ENCODE measurements at places on chromosomes 6 and 20.
A peak's percentile ranks its signal among the peaks of the same experiment; 100 is the strongest.

GRCh38 chr6:134787261-134787877 is 162.5 kb downstream of the ALDH8A1 start:
- no peak for DNase-seq

- DNase-seq, result no peak
Measured at GRCh38 chr6:79421707-79422484, 115.3 kb downstream of the LCA5 start.

DNA sequence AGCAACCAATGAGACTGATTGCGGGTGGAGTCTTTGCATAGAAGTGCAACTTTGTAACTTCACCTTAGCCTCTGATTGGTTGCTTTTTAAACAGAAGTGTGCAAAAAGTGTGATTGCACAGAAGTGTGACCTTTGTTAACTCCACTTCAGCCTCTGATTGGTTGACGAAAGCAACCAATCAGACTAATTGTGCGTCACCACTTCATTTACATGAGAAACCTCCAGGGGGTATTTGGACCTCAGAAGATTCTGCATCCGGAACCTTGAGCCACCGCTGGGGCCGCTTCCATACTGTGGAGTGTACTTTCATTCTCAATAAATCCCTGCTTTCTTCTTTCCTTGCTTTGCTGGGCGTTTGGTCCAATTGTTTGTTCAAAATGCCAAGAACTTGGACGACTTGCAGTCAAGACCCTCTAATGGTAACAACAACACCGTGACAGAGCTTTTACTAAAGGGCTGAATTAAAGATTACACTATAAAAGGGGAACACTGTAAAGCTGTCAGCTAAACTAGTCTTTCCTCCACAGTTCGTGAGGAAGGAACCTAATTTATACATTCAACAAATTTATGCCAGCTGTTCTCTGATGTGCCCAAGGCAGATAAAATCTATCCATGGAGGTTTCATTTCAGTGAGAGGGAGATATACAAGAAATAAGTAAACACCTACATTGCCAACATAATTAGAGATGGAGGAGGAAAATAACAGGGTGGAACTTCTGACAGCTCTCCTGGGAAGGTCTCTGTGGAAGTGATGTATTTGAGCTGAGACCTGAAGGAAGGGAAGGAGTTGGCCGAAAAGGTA is 1.4 kb upstream of the HECA start:
- DNase-seq, result no peak

- DNase-seq, result no peak
Measured at GRCh38 chr20:20184149-20184548, 131.8 kb downstream of the CFAP61 start.

GRCh38 chr20:37759761-37760209 is 66.0 kb downstream of the CTNNBL1 start:
- DNase-seq, result no peak

DNA sequence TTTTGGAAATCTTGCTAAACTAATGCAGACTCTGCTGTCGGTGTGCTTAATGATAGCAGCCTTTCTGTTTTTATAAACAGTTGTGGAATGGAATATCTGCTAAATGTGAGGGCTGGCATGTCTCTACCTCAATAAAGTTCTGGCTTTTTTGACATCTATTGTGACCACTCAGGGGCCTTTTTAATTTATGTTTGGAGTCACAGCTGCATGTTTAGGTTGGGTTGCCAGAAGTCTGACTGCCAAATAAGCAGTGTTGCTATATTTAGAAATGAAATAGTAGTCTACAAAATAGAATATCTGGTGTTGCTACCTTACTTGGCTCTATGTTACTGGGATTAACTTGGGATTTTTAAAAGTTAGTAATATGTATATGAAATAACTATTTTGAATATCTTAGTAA is 125.1 kb upstream of the LOC128125822 start:
- DNase-seq, result no peak

GRCh38 chr6:164286011-164286410 is 871.5 kb downstream of the QKI start:
- no peak for DNase-seq

- no peak for DNase-seq
Measured at GRCh38 chr6:45837541-45838200, 178.0 kb downstream of the CLIC5 start.

GRCh38 chr6:16995511-16996250 is 106.2 kb upstream of the STMND1 start:
- DNase-seq, result no peak

DNA sequence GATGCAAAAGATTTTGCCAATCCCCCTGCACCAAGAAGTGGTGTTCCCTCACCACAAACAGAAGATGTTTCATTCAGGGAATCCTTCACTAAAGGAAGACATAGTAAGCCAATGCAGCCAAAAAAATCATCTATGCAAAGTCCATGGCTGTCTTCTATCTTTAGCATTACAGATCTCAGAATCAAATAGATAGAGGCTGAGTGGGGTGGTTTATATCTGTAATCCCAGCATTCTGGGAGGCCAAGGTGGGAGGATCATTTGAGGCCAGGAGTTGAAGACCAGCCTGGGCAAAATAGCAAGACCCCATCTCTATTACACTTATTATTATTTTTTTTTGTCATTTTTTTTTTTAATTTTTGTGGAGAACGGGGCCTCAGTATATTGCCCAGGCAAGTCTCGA is 32.9 kb upstream of the ZNF217 start:
- no peak for DNase-seq

- peak; percentile 52 for DNase-seq
Measured at GRCh38 chr6:43772681-43773049, 2.7 kb downstream of the VEGFA start.

- no peak for DNase-seq
Measured at GRCh38 chr6:133467231-133467981, 226.2 kb downstream of the EYA4 start.

GRCh38 chr20:54680872-54681619 is 205.7 kb downstream of the DOK5 start:
- peak; percentile 30 for DNase-seq

GRCh38 chr6:33592595-33593413 is 12.7 kb upstream of the BAK1 start:
- peak; percentile 86 for DNase-seq

- no peak for DNase-seq
Measured at GRCh38 chr6:21823371-21823770, 229.8 kb downstream of the SOX4 start.

- no peak for DNase-seq
Measured at GRCh38 chr6:159493898-159494585, 199.0 kb downstream of the SOD2 start.

DNA sequence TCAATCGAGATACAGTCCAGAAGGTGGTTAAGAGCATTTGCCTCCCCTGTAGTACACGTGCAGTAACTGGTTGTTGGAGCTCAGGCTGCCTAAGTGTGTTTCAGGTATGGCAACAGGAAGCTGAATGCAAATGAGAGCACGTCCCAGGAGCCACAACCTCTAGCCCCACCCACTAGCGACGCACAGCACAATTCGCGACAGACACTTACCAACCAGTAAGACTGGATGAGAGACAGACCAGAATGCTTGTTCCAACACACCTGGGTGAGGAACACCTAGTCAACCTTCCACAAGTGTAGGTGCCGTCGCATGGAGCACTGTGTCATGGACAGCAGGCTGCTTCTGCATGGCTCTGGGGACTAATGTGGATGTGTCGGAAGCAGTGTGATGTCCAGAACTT is 7.2 kb upstream of the SERPINB1 start:
- DNase-seq, result peak; percentile 57

DNA sequence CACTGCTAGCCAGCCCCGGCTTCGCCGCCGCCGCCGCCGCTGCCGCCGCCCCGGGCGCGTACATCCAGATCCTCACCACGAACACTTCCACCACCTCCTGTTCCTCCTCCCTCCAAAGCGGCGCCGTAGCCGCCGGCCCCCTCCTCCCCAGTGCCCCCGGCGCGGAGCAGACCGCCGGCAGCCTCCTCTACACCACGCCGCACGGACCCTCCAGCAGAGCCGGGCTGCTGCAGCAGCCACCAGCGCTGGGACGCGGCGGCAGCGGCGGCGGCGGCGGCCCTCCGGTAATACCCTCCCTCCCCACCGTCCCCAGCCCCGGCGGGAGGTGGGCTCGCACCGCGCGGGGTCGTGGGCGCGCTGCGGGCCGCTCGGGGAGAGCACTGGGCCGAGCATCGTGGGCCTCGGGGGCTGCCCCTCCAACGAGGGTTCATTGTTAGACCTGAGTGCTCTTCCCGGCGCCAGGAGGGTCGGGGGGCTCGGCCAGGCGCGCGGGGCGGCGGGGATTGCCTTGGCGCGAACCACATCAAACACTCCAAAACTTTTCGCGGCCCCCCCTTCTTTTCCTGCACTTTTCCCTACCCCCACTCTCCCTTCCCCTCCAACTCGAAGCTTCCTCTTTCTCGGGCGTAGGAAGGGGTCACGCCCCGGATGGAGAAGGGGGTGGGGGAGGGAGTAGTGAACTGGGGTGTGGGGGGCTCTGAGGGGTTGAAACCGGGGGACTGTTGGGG is 827 bp downstream of the E2F3 start:
- peak; percentile 39 for DNase-seq

DNA sequence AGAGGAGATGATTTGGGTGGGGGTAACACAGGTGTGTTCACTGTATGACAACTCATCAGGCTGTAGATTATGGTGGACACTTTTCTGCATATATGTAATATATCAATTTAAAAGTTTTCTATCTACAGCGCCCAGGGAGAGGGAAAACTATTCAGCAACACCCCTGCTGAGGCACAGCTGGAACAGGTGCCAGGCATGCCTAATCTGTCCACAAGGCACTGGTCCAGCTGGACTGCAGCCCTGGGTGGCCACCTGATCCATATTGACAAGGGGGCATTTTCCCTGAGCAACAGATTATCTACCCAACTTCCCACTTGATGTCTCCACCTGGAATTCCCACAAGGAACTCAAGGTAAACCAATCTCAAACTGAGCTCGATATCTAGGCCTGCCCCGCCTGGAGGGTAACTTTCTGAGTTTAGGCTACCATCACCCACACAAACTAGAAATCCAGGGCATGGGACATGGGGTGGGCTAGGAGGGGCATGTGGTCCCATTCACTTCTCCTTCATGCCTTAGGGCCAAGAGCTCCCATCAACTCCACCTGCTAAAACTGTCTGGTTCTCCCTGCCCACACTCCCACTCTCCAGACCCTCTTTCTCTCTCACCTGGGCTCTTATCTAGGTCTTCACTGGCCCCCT is 4.6 kb downstream of the SLC22A16 start:
- no peak for DNase-seq

- no peak for DNase-seq
Measured at GRCh38 chr6:119620846-119621555, 271.4 kb upstream of the MAN1A1 start.

GRCh38 chr6:2232445-2232844 is 13.0 kb downstream of the GMDS start:
- no peak for DNase-seq

GRCh38 chr20:25078662-25079061 is 3.3 kb downstream of the VSX1 start:
- DNase-seq, result no peak

GRCh38 chr6:138727182-138727581 is 46.4 kb upstream of the CCDC28A start:
- no peak for DNase-seq

DNA sequence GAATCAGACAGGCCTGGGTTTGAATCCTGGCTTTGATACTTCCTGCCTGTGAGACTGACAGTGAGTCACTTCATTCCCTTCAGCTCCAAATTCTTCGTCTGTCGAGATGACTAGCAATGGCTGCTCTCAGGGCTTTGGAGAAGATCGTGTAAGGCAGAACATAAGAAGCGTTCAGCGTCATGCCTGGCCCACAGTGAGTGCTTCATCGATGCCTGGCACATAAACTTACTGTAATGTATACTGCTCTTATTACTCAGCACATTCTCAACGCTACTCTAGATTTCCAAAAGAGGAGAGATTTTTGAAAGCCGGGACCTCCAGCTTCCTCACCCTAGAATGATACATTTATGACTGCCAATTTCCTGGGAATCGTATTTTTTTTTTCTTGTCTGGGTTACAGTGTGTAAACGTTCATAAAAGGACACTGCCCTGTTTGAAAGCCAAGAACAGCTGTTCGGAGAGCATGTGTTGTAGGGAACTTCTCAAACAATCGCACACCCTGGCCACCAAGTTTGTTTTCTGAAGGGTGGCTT is 16.2 kb upstream of the BCAS1 start:
- DNase-seq, result no peak

DNA sequence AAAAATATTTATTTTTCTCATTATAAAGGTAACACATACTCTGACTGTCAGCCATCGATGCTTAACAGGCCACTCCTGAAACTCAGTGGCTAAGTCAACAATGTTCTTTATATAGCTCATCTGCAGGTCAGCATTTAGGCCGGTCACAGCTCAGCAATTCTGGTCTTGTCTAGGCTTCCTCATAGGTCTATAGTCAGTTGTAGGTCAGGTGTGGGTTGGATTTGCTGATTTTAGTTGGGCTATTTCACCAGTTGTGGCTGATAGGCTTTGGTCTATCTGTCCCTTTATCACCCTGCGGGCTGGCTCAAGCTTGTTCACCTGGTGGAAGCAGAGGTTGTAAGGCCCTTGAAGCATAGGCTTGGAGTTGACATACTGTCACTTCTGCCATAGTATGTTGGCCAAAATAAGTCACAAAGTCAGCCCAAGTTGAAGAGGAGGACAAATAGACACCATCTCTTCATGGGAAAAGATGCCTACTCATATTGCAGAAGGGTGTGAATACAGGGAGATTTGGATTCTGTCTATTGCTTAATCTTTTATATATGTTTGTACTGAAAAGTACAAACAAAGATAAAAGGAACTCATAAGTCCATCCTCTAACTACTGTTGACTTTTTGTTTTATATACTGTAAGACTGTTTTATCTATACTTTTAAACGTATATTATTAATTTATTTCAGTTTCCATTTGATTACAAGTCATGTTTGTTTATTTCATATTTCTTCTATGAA is 75.0 kb downstream of the BCKDHB start:
- no peak for DNase-seq

- no peak for DNase-seq
Measured at GRCh38 chr6:52570291-52570700, 6.6 kb downstream of the TRAM2 start.

GRCh38 chr6:101401792-101402621 is 8.5 kb downstream of the GRIK2 start:
- peak; percentile 63 for DNase-seq

DNA sequence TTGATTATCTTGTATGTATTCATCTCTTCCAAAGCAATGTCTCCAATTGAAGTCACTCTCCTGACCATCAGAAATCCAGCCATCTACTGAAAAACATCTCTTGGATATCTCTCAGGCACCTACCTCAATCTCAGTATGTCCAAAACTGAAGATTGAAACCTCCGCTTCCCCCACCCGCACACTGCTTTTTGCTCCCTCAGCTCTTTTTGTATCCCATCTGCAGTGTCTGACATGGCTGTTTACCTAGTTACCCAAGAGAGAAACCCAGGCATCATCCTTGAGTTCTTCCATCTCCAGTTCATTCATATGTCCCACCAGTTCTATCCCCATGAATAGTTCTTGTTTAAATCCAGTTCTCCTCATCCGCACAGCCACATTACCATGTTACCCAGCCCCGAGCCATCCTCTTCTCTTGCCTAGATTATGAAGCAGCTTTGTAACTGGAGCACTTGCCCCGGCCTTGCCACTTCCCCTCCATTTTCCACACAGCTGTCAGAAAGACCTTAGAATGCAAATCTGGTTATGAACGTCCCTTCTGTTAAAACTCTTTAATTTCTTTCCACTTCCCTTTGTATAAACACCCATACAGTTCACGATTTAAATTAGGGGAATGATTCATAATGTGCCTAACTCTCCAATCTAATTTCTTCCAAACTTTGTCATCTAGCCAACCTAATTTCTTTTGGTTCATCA is 40.5 kb upstream of the GCLC start:
- DNase-seq, result no peak
